ENCODE measurements at places on chromosomes 6 and 20.

- DNase-seq: no peak
Observed at GRCh38 chr20:56760610-56761009, 131.5 kb downstream of the TFAP2C start.

GRCh38 chr6:80143419-80143937 is 37.0 kb downstream of the BCKDHB start:
- DNase-seq: peak; percentile 90

DNA sequence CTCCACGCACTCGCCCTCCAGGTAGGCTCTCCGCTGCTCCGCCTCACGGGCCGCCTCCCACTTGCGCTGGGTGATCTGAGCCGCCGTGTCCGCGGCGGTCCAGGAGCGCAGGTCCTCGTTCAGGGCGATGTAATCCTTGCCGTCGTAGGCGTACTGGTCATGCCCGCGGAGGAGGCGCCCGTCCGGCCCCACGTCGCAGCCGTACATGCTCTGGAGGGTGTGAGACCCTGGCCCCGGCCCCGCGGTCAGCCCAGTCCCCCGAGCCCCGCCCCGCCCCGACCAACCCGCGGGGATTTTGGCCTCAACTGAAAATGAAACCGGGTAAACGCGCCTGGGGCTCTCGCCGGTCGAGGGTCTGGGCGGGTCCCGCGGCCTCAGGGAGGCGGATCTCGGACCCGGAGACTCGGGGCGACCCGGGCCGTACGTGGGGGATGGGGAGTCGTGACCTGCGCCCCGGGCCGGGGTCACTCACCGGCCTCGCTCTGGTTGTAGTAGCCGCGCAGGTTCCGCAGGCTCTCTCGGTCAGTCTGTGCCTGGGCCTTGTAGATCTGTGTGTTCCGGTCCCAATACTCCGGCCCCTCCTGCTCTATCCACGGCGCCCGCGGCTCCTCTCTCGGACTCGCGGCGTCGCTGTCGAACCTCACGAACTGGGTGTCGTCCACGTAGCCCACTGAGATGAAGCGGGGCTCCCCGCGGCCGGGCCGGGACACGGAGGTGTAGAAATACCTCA is 598 bp downstream of the HLA-B start:
- no peak for DNase-seq

- DNase-seq: no peak
Observed at GRCh38 chr20:24411003-24411833, 58.2 kb upstream of the SYNDIG1 start.

DNA sequence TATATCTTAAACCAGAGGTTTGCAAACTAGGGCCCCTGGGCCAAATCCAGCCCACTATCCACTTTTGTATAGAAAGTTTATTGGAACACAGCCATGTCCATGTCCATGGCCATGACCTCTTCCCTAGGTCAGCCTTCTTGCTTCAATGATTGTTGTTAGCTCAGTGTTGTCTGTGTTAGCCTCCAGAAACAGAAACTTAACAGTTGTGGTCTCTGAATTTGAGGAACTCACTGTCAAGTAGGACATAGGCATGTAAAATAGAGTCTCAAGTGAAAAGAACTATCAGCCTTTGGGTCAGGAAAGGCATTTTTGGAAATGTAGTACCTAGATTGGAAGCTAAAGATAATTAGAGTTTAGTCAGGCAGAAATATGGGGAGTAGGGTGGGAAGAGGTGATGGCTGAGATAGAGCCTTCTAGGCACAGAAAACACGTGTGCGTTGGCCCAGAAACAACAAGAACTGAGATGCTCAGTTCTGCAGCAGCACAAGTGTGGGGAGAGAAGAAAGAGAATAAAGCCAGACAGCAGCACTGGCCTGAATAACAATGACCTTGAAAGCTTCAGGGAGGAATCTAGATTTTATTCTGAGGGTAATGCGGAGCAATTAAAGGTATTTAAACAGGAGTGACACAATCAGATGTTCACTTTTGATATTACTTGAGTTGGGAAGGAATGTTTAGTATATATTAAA is 87.0 kb upstream of the OLIG3 start:
- no peak for DNase-seq

DNA sequence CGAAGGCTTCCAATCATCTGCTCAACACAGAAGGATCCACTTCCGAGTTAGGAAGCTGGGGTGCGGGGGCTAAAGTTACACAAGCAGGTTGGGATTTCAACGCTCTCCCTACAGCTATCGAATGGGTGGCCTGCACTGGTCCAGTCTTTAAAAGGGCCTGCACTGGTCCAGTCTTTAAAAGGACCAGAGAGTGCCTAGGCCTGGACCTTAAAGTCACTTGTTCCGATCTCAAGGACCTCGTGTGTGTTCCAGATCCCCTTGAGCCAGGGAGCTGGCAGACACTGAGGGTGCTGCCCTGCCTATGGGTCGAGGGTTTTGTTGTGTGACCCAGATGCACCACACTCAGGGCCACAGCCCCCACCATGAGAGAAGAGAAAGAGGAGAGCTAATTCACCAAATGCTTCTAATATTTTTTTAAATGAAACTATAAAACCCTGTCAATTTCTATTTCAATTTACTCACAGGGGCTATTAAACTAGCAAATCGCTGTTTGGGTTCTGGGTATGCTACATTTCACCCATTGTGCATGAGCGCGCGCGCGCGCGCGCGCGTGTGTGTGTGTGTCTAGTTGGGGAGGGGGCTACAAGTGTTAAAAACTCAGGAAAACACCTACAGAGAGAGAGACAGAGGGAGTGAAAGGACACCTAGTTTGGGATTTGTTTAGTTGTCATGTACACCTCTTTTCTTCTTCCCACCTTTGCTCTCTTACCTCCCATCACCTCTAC is 7.5 kb downstream of the TFAP2B start:
- DNase-seq: no peak

GRCh38 chr6:13486679-13487121 is 700 bp downstream of the GFOD1 start:
- DNase-seq: peak; percentile 61

GRCh38 chr20:50221501-50222308 is 31.1 kb downstream of the CEBPB start:
- DNase-seq: no peak

- DNase-seq: no peak
Observed at GRCh38 chr6:11126876-11127275, 15.4 kb upstream of the ERVFRD-1 start.

GRCh38 chr20:25248786-25249172 is 894 bp downstream of the PYGB start:
- DNase-seq: no peak

All from fibroblast of skin of right quadriceps (primary cell).